ENCODE measurements at places on chromosomes 13 and 19.

- DNase-seq: no peak
These were observed 82.0 kb downstream of the TEX26 start for GRCh38 chr13:31014456-31014855.

GRCh38 chr13:107553838-107554237, 661.5 kb downstream of the LIG4 start:
- no peak for DNase-seq

DNA sequence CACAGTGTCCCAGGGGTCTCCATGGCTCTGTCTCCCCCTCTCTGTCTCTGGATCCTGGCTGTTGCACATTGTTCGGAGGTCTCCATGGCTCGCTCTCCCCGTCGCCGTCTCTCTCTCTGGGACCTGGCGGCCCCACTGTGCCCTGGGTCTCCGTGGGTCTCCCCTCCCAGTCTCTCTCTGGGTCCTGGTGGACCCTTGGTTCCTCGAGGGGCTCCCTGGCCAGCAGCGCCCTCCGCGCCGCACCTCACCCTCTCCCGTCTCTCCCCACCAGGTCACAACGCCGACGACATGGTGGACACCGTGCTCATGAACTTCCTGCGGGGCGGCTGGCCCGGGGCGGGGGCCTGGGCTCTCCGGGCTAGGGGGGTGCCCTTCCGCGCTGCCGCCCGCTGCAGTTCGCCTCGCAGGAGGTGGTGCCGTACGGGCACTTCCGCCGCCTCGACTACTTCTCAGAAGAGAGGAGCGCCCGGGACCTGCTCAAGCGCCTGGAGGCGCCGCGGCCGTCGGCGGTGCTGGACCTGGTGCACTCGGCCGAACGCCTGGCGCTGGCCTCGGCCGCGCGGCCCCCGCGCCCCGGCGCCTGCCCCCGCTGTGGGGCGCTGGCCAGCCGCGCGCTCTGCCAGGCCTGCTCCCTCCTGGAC, 29.1 kb downstream of the SIGLEC5 start:
- no peak for DNase-seq

DNA sequence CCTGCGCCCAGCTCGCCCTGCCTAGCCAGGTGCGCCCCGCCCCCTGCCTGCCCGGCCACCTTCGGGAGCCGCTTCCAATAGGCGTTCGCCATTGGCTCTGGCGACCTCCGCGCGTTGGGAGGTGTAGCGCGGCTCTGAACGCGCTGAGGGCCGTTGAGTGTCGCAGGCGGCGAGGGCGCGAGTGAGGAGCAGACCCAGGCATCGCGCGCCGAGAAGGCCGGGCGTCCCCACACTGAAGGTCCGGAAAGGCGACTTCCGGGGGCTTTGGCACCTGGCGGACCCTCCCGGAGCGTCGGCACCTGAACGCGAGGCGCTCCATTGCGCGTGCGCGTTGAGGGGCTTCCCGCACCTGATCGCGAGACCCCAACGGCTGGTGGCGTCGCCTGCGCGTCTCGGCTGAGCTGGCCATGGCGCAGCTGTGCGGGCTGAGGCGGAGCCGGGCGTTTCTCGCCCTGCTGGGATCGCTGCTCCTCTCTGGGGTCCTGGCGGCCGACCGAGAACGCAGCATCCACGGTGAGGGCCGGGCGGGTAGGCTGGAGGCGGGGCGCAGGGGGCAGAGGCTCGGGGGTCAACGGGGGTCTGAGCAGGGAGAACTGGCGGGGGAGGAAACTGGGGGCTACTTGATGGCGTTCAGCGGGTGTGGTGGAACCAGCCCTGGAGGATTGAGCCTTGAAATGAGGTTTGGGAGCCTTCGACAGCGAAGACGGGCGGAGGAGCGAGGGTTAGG, at the start of gene SPINT2:
SPINT2 (plus strand) TSS at position 88 of the 727 bp plus-strand sequence; CDS start at position 408, 320 bp downstream.
- DNase-seq: peak; percentile 70

GRCh38 chr13:25046274-25046984, 49.5 kb upstream of the PABPC3 start:
- DNase-seq: no peak
